ENCODE measurements at places on chromosomes 16 and 17. TPM values are rescaled to one million over a fixed set of nuclear protein-coding genes. Genes with fewer than 3 reads are reported as not detected.

The IST1 gene
- total RNA-seq, result 114 TPM

The HP gene
- 11.5 TPM for total RNA-seq

The MT1E gene
- 18.8 TPM for total RNA-seq

The TPSD1 gene
- total RNA-seq, result not detected

The SEPTIN1 gene
- total RNA-seq, result 0.52 TPM

The CDH3 gene
- not detected for total RNA-seq

The CNGB1 gene
- not detected for total RNA-seq

The CACNA1G gene
- 3.7 TPM for total RNA-seq

The C16orf89 gene
- 2.1 TPM for total RNA-seq

The TBC1D3B gene
- total RNA-seq, result not detected

The KRTAP3-1 gene
- total RNA-seq, result not detected

The LITAFD gene
- not detected for total RNA-seq

The CCL17 gene
- not detected for total RNA-seq

The GRN gene
- 270 TPM for total RNA-seq
